Activated CD4-positive, CD25-positive, alpha-beta regulatory T cell (primary cell): ENCODE measurements at places on chromosomes 5 and 9.

GRCh38 chr5:147321569-147321968 lies 86.7 kb downstream of the STK32A start:
- DNase-seq = no peak

DNA sequence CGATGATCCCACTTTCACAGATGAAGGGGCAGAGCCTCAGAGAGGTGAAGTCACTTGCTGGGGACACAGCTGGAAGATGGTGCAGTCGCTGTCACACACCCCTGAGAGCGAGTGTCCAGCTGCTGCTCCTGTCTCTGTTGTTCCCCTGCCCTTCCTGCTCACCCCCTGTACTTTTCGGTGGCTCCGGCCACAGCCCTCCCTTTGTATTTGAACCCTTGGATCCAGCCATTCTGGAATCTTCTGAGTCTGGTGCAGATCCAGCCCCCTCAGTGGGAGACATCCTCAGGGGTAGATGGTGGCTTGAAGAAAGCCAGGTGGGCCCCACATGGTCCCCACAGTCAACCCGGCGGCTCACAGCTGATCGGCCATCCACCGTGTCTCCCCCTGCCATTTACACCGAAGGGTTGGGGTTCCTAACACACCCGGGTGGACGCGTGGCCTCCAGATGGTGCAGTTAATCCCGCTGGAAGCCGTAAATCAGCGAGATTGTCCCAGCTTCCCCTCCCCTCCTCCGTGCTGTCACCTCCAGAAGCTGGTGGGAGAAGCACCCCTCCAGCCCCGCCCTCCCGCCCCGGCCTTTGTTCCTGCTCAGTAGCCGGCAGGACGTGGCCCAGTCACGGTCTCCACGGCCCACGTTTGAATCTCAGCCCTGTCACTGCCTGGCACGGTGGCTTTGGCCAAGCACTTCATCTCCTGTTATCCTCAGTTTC lies 204.8 kb downstream of the C9orf50 start:
- no peak for DNase-seq

- DNase-seq = no peak
These were observed 123.6 kb downstream of the C5orf15 start for GRCh38 chr5:133844836-133845235.

- no peak for DNase-seq
These were observed 59.7 kb downstream of the ZNF618 start for GRCh38 chr9:113935677-113936380.

GRCh38 chr5:43390471-43390870 lies 21.7 kb downstream of the CCL28 start:
- no peak for DNase-seq

- DNase-seq = no peak
These were observed 893 bp upstream of the SH2D3C start for GRCh38 chr9:127779136-127779981.

- no peak for DNase-seq
These were observed 1.5 kb upstream of the SLC6A19 start for GRCh38 chr5:1199649-1200494.

GRCh38 chr5:78667461-78668103 lies 19.0 kb upstream of the LHFPL2 start:
- DNase-seq = no peak

DNA sequence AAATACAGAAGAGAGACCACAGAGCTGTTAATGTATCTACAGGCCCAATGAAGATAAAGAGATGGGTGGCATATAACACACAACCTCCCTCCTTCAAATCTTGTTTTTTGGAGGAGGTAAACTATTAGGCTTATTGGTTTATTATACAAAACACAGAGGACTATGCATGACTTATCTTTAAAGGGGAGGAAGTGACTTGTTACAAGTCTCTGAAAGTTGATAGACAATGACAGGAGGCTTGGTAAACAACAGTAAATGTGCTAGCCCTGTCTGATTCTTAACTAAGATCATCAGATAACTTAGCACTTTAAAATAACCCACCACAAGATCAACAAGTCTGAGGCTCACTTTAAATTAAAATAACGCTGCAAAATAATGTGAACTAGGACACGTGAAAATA lies 219.0 kb downstream of the MLLT3 start:
- DNase-seq = no peak

DNA sequence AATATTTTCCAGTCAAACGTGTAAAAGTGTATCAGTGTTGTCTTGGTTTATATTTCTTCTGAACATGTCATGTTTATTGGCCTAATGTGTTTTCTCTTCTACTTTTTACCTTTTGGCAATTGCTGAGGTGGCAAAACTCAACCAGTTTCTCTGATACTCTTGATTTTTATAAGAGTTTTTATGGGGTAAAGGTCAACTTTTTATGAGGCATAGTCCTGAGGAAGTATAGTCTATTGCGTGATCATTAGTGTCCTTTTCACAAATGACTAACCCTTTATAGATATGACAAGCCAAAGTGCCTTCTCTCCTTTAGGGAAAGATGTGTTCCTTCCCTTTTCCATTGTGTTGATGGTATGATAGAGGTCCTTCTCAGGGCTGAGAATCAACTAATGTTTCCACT lies 32.9 kb downstream of the OCLN start:
- DNase-seq = no peak

DNA sequence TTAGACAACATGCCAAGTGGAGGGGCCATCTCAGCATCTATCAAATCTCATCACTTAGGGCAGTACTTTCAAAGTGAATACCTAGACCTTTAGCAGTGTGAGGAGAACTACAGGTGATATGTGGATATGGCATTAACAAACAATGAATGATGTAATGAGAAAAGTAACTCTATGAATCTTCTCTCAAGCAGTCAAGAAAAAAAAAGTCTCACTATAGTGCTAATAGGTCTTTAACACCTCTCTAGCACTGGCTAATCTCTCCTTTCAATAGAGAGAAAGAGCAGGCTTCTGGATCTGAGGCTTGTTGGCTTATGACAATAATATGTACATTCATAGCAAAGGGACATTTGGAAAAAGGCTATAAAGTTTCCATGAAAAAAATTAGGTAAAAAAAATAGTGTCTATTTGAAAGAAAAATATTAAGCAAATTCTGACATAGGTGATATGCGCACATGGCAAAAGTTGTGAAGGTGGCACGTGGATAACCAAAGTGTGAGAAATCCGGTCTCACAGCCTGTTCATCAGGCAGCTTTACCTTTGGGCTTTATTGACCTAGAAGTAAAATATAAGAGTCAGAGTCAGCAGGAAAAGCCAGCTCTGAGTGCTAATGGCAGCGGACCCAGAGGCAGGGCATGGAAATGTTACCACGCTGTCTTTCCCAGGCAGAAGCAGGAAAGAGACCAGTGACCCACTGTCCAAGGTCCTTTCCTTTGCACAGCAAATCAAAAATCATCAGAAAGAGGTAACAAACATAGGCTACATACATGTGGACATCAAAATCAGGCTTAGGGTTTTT lies 203.4 kb downstream of the EFNA5 start:
- no peak for DNase-seq
